ENCODE measurements at places on chromosomes 16 and 17.

GRCh38 chr17:41555105-41555887, 16.6 kb downstream of the KRT9 start:
- DNase-seq: no peak

- DNase-seq: no peak
These were observed 16.5 kb downstream of the HS3ST3B1 start for GRCh38 chr17:14317383-14317782.

DNA sequence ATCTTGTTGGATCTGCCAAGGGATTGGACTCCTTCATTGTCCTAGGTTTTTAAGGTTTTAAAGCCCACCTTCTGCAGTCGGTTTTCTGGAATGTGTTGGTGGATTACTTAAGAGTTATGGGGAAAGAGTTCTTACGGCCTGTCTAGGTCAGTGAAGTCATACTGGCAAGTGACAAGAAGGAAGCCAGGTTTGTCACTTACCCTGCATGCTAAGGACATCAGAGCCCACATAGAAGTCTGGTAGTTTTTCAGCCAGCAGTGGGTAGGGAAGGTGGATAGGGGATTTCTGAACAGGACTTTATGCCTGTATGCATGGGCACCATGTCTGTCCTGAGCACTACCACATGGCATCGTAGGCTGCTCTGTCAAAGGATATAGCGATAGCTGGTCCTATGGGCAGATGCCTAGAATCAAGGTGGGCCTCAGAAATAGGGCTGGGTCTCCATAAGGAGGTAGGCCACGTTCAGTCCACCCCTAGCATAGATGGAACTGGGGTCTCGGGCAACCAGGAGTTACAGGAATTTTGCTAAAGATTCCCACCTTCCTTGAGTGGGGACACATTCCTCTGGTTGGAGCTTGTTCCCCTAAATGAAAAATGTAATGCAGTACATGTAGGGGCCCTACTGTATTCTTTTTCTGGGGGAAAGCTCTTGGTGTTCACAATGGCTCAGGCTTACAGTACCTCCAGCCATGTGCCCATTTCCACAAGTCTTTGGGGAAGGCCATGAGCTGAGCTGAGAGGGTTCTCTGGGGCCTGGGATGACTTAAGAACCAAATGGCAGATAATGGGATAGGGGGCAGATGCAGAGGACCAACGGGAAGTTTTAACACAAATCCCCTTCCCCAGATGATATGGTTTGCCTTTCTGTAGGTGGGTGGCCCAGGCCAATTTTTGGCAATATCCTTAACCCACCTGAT, 27.5 kb downstream of the TRPV2 start:
- no peak for DNase-seq

- peak; percentile 54 for DNase-seq
These were observed 19.8 kb upstream of the NF1 start for GRCh38 chr17:31074772-31075555.

GRCh38 chr17:16129441-16130205, 85.7 kb downstream of the NCOR1 start:
- peak; percentile 45 for DNase-seq

All from NCI-H226 (cell line).